ENCODE measurements at places on chromosomes 2 and 18.

GRCh38 chr2:140584471-140584870 lies 1546.3 kb downstream of the LRP1B start:
- no peak for DNase-seq

GRCh38 chr2:63721082-63721424 lies 120.6 kb upstream of the UGP2 start:
- no peak for DNase-seq

DNA sequence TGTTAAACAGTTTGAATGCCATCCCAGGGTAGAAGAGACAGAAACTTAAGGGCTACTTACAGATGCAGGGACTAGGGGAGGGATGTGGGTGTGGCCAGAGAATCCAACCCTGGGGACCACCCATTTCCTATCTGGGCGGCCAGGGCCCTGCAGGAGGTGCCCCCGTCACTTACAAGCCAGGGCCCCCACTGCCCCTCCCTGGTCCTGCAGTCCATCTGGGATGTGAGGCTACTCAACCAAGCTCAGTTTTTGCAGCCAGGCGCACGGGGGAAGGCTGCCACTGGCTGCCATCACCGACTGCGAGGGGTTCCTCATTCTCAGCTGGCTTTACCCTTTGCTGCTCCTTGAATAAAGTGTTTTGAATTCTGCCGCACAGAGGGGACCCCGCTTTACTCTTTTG lies 42.1 kb downstream of the RRM2 start:
- no peak for DNase-seq

DNA sequence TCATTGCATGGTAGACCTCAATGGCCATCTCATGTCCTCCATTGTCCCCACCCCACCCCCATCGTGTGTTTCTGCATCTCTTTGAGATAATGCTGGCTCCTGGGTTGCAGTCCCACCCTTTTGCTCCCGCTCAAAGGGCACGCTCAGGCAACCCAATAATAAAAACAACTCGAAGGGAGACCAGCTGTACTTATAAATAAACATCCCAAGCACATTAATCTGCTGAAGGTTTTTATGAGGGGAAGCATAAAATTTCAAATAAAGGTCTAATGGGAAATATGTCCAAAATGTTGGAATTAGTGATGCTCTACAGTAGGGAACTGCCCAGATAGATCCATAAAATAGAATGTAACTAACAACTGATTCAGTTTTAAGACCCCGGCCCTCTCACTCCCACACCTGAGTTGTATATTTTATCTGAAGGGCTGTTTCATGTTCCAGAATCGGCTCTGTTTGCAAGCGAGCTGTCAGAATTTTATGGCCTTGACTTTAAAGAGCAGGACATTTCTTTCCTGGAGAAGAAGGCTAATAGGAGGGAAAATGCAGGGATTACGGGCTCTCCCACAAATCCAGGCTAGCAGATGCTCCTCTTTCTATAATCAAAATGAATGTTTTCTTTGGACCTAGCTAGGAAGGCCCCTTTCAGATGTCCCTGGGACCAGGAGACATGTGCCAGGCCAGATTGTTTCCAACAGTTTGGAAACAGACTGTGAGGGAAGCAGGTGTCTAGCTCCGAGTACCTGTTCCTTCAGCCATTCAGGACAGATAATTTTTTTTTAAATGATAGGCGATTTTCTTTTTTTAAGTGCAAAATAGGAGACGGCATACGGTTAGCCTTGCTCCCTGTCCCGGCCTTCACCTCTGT lies 103.7 kb downstream of the APOB start:
- DNase-seq = no peak

- DNase-seq = no peak
Measured at GRCh38 chr2:54191361-54192135, 64.5 kb downstream of the TSPYL6 start.
